ENCODE measurements at places on chromosomes 7 and 10.

- DNase-seq = no peak
These were observed 201.7 kb downstream of the BICC1 start for GRCh38 chr10:58714409-58714808.

- DNase-seq = no peak
These were observed 431.8 kb upstream of the MGMT start for GRCh38 chr10:129035052-129035827.

DNA sequence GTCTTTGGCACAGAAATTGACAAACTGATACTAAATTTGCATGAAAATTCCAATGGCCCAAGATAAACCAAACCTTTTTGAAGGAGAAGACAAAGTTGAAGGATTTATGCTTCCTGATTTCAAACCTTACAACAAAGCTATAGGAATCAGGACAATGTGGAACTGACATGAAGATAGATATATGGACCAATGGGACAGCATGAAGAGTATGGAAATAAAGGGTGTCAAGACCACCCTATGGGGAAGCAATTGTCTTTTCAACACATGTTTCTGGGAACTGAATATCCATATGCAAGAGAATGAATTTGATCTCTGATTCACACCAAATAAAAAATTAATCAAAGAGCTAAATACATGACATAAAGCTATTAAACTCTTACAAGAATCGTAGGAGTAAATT lies 77.2 kb upstream of the ADARB2 start:
- DNase-seq = no peak

- no peak for DNase-seq
These were observed 109.0 kb downstream of the FZD1 start for GRCh38 chr7:91373111-91373800.

DNA sequence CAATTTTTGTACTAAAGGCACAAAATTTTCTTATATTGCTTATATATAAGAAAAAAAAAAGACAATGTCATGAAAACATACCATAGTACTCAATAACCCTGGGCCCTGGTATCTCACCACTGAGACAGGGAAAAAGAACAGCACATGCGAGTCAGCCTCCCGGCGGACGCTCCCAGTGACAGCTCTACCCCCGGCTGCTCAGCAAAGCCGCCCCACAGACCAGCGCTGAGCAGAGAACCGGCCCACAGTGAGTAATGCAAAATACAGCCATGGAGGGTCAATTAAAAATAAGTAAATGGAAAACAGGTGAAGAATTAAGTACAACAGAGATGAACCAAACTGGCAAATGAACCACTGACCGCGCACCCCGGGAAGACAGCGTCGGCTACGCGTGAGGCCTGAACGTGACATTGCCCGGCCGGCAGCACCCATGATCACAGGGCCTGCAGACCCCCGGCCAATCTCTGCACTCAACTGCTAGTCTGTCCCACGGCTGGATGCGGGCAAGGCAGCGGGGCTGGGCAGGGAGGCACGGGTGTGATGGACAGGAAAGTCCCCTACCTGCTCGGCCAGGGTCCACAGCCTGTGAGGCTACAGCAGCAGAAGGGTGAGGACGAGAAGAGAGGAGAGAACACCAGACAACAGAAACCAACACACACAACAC lies 175.9 kb downstream of the ZMYND11 start:
- DNase-seq = no peak

DNA sequence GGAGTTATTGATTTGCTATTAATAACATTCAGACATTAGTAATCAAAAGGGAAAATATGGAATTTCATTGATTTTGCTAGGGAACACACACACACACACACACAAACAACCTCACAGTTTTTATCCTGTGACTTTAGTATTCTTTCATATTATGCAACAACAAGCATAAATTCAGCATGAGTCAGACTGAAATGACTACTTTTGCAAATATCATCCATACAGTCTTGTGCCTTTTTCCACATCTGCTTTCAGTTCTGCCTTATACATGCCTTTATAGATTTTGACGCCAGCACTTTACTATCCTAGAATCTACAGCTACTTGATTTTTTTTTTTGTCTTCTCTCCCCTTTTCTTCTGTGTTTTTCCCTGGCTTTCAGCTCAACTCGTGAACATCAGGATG lies 975.8 kb upstream of the LRRTM3 start:
- DNase-seq = no peak

GRCh38 chr7:101122933-101123702 lies 3.8 kb upstream of the SERPINE1 start:
- no peak for DNase-seq

DNA sequence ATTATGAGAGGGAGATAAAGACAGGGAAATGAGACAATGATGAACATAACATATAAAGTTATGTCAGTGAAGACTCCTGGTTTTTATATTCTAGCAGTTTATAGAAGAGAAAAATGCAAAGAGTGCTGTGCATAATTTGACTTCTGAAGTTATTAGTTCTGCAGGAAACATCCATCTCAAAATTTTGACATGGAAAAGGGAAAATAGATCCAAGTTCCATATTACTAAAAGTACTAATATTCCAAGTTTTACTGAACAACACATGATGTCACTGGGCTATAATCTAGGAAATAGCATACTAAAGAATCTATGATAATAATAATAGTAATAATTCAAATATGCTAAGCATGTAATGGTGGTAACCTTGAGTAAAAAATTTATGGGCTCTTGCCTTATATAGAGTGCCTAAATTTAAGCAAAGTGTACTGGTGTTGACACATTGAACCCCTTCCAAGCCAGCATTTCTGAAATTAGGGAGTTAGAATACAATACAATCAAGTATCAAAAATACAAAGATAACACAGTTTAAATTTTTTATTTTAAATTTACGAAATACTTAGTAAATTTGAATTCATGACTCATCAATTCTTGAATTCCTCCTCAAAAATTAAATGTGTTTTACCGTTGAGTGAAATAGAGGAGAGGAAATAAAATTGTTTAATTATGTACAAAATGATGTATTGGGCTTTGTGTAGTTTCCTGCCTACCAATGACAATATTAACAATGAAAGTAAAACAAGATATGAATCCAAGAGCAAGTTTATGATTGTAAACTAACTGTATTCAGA lies 102.8 kb upstream of the KCND2 start:
- no peak for DNase-seq

GRCh38 chr10:31926765-31927564 lies 1.7 kb downstream of the ARHGAP12 start:
- no peak for DNase-seq

DNA sequence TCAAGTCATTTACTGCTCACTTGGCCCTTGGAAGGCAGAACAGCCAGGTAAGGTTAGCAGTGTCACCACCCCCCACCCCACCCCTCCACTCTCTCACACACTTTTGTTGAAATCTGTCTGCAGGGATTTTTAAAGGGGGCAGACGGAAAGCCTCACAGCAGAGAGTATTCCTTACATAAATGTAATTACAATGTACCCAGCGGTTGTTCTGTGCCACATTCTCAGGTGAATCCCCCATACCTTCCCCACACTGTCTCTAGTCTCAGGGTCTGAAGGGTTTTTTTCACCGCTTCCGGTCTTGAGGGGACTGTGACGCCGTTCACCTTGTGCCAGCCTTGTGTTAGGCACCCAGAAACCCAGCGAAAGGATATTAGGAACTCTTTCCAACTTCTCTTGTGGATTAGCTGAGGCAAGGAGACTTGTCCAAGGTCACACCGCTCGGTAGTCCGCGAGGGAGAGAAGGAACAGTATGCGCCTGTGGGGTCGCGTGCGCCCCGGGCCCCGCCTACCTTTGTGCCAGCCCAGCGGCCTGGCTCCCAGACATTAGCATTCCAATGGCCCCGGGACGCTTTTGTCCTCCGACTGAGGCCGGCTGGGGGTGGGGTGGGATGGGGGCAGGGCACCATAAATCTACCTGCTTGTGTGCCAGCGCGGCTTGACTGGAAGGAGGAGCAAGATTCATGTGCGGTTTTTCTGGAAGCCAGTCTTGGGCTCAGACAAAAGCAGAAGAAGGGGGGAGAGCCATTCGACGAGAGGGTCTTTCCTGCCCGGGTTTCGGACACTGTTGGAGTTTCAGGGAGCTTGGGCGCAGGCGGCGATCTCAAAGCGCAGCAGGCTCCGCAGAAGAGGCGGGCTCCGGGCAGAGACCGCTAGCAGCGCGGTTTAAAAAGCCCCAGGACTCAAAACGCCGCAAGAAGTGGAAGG lies 4.5 kb downstream of the NEUROG3 start:
- DNase-seq = no peak

- no peak for DNase-seq
These were observed 1.4 kb downstream of the LANCL2 start for GRCh38 chr7:55366461-55367070.

GRCh38 chr7:20846791-20847190 lies 60.1 kb upstream of the SP8 start:
- no peak for DNase-seq

- no peak for DNase-seq
These were observed 115.9 kb upstream of the ADAM12 start for GRCh38 chr10:126504063-126504760.

GRCh38 chr7:68893411-68893810 lies 704.9 kb upstream of the AUTS2 start:
- no peak for DNase-seq

DNA sequence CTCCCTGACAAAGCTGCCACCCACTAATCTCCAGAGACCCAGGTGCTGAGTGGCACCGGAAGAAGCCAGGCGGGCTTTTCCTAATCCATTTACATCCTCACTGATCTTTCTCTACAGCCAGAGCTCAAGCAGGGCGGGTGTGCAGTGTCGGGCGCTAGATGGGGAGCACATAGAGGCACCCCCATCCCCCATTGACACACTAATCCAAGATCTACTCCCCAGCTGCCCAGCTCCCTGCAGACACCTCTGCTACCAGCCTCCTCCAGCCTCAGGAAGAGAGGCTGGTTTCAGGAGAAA lies 22.2 kb downstream of the FRMPD2 start:
- no peak for DNase-seq

- no peak for DNase-seq
These were observed 5.6 kb downstream of the CDC123 start for GRCh38 chr10:12201543-12201942.

GRCh38 chr10:22615819-22616499 lies 98.4 kb downstream of the PIP4K2A start:
- no peak for DNase-seq

DNA sequence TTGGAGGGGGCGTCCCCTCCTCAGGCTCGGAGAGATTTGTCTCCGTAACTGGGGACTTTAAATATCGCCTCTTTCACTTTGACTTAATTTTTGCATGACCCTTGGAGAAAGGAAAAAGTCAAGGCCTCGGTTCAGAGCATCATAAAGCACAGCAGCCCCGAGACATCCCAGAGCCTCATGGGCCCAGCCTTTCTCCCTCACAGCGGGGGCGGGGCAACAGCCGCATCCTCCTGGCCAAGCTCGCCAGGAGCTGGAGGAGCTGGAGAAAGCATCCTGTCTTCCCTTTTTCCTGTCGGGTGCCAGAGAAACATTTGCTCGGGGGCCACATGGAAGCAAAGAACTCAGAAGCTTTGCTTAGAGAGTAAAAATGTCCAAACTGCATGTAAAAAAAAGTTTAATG lies 43.6 kb upstream of the DPYSL4 start:
- no peak for DNase-seq

- no peak for DNase-seq
These were observed 11.7 kb downstream of the VSIR start for GRCh38 chr10:71761541-71762113.
